ENCODE measurements at places on chromosomes 12 and 14. TPM values are rescaled to one million over a fixed set of nuclear protein-coding genes. Genes with fewer than 3 reads are reported as not detected.

DNA sequence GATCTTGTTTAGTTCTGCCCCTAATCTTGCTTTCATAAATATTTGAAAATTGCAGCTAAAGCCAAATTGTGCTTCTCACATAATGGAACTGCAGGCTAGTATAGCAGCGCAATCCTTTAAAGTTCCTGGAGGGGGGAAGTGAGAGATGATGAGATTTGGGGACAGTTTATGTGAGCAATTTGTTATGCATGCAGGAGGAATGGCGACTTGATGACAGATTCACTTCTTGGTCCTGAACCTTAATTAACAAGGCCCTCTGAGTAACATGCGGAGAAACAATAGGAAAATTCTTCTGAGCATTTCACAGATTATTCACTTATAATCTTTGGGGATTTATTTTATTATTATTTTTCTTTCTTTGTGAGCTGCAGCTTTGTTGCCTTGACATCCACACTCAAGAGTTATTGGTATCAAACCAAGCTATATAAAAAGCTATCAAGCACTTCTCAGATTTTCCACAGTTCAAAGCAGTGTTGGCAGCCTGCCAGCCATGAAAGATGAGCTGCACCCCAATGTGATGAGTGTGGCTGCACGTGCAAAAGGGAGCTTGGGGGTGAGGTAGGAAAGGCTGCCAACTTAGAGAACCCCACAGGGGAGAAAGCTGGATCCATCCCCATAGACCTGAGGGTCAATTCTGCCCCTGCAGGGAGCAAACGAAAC, 1662.2 kb upstream of the FLRT2 start:
- DNase-seq: peak; percentile 83

DNA sequence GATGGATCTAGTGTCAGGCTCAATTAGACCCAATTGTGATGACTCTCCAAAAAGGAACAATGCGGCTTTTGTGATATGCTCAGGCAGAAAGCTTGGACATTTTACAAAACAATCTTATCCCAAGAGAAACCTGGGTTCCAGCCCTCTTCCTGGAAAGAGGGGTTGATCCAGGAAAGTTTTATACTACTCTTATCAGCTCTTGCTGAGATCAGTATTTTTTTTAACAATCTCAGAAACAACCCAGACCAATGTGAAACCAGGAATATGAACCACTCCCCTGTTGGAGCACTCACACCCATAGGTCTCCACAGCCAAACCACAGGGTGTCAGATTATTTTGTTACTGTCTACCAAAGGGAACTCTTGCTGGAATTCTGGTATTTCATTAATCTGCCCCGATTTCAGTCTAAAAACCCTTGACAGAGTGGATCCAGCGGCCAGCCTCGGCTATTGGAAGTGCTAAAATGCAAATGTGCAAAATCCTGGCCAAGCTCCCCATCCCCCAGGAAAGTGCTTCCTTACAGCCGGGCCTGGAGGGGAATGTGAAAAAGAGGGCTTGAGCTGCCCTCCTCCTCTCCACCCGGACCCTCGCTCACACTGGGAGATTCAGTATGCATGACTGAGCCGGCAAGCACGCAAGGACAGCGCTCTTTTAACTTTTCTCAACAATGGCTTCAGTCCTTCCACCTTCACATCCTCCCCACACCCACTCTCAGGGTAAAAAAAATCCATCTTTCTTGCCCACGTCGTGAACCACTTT, 4.0 kb downstream of the FBXL14 start:
- peak; percentile 69 for DNase-seq

CIDEB gene
- total RNA-seq: 13.4 TPM

COCH gene
- 6.3 TPM for total RNA-seq

DNA sequence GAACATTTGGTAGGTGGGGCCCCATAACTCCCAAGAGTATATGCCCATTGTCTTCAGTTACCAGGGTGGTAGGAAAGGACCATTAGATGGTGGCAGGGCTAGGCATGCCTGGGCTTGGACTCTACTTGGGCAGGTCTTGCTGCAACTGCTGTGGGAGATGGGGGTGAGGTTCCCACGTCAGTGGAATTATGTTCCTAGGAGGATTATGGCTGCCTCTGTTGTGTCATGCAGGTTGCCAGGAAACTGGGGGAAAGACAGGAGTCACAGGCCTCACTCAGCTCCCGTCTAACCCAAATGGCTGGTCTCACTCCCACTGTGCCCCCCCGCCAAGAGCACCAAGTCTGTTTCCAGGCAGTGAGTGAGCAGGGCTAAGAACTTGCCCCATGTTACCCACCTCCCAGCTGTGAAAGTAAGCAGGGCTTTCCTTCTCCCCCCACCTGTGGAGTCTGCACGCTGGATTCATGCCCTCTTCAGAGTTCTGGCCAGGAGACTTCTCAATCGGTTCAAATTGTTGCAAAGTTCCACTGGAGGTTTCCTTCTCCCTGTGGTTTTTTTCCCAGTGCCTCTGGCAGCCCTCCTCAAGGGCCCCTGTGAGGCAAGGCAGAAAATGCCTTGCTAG, 337.5 kb downstream of the CCDC91 start:
- no peak for DNase-seq

DNA sequence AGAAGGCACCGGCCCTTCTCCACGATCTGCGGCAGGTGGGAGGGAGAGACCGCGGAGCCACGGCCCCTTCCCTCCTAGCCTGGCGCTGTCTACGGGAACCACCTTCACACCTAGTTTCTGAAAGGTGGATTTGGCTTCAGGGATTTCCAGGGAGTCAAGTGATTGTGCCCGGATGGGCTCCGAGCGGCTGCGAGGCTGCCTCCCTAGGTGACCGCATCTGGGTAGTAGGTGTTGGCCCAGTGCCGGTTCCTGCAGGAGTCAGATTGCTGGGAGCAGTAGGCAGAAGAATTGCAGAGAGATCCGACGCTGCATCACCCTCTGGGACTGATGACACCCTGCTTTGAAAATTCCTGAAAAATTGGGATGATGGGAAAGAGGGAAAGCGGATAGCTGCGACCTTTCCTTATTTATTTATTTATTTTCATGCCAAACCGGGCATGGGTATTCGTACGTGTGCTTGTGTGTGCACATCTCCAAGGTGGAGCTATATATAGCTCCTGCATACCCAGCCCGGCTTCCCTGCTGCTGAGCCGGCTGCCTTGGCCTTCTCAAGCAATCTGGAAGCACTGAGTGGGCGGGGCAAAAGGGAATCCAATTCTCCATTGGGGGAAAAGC, 1.1 kb downstream of the CNTN1 start:
- peak; percentile 71 for DNase-seq

GRCh38 chr14:31926652-31927347, 150.3 kb upstream of the ARHGAP5 start:
- peak; percentile 37 for DNase-seq

- DNase-seq: no peak
Observed at GRCh38 chr12:94309373-94309772, 150.3 kb downstream of the CEP83 start.

- DNase-seq: no peak
Observed at GRCh38 chr14:65170318-65170717, 68.0 kb upstream of the MAX start.

DNA sequence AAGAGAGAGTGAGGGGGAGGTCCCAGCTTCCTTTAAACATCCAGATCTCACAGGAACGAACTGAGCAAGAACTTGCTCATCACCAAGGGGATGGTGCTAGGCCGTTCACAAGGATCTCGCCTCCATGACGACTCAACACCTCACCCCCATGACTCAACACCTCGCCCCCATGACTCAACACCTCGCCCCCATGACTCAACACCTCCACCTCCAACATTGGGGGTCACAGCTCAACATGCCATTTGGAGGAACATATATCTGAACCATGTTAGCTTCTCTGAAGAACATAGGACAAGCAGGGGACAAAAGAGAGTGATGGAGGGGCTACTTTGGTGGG, 66.0 kb upstream of the LHX5 start:
- DNase-seq: no peak

- DNase-seq: no peak
Observed at GRCh38 chr12:82609234-82609914, 77.3 kb upstream of the TMTC2 start.

DIP2B gene
- 15.6 TPM for total RNA-seq

DNA sequence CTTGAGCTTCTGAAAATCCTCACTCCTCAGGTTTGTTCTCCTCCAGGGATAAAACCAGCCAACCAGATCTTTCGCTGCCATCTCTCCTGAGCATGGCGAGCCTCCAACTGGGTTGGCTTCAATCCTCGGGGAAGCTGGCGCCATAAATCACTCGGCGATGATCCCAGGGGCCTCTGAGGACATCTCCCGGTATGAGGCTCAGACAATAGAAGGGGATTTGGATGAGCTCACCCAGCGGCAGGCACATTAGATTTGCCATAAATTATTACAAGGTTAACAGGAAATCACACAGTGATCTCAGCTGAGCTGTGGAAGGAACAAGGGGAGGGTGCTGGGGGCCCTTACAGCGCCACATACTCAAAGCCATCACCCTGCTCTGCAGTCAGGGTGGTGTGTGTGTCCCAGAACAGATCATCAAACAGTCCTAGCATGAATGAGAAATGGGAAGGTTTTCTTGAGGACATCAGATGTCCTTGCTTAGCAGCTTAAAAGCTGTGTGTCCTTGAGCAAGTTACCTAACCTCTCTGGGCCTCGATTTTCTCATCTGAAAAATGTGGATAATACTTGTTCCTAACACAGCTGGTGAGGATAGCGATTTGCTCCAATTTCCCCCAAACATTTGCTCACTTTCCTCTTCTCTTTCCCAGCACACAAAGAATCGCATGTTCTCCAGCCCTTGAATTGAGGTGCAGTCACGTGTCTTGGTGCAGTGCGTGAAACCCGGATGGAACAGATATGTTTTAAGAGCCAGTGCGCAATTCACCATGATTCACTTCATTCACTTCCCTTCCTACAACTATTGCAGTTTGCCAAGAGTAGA, 142.8 kb downstream of the SCARB1 start:
- DNase-seq: peak; percentile 75

RNU4-1 gene
- total RNA-seq: 636 TPM

- no peak for DNase-seq
Observed at GRCh38 chr14:31408421-31408820, 11.9 kb downstream of the HEATR5A start.

DNA sequence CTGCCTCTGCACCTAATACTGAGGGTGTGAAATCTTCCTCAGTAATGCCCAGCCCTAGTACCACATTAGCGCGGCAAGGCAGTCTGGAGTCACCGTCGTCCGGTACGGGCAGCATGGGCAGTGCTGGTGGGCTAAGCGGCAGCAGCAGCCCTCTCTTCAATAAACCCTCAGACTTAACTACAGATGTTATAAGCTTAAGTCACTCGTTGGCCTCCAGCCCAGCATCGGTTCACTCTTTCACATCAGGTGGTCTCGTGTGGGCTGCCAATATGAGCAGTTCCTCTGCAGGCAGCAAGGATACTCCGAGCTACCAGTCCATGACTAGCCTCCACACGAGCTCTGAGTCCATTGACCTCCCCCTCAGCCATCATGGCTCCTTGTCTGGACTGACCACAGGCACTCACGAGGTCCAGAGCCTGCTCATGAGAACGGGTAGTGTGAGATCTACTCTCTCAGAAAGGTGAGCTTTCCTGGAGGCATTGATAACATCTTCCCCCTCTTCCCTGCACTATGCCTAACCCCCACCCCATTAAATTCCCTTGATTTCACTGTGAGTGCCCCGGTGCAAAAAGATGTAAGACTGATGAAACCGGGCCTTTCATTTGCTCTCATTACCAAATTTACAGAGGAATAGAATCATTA, 291.4 kb downstream of the NAV3 start:
- peak; percentile 39 for DNase-seq

DNA sequence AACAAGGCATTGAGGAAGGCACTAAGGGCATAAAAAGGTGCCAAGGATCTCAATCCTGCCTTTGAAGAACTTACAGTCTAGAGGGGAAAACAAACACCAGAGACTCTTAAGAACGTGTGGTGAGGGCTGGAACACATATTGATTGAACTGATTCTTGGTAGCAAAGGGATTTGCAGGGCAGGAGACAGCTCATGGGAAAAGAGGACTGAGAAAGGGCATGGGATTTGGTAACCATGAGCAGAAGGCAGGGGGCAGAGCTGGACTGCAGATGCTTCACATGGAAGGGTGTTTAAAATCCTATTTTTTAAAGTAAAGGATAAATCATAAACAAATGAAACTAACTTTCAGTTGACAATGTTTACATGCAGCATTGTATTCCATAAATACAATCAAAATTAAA, 203.1 kb downstream of the ITPR2 start:
- DNase-seq: no peak

TGFB3 gene
- total RNA-seq: 109 TPM

TM9SF1 gene
- total RNA-seq: 29.6 TPM

CCND2 gene
- 152 TPM for total RNA-seq

P2RX7 gene
- 1.6 TPM for total RNA-seq

CATSPERB gene
- total RNA-seq: 0.80 TPM

- DNase-seq: no peak
Observed at GRCh38 chr12:19855851-19856250, 416.6 kb downstream of the AEBP2 start.

TBC1D30 gene
- 0.98 TPM for total RNA-seq

GRCh38 chr14:52258783-52259182, 8.7 kb upstream of the PTGDR start:
- no peak for DNase-seq

DNA sequence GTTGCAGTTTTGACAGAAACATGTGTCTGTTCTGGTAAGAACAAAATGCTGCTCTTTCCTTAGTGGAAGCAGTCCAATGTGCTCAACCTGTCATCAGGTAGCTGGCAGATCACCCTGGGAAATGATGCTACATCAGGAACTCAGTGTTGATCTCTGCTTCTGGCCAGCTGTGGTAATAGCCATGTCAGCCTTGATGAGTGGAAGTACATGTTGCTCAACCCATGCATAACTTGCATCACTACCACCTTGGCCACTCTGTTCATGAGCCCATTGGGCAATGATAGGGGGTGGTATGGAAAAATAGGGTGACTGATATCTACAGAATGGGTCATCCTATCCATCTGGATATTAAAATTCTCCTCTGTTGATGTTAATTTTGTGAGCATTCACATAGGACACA, 411.0 kb downstream of the C12orf50 start:
- no peak for DNase-seq

DNA sequence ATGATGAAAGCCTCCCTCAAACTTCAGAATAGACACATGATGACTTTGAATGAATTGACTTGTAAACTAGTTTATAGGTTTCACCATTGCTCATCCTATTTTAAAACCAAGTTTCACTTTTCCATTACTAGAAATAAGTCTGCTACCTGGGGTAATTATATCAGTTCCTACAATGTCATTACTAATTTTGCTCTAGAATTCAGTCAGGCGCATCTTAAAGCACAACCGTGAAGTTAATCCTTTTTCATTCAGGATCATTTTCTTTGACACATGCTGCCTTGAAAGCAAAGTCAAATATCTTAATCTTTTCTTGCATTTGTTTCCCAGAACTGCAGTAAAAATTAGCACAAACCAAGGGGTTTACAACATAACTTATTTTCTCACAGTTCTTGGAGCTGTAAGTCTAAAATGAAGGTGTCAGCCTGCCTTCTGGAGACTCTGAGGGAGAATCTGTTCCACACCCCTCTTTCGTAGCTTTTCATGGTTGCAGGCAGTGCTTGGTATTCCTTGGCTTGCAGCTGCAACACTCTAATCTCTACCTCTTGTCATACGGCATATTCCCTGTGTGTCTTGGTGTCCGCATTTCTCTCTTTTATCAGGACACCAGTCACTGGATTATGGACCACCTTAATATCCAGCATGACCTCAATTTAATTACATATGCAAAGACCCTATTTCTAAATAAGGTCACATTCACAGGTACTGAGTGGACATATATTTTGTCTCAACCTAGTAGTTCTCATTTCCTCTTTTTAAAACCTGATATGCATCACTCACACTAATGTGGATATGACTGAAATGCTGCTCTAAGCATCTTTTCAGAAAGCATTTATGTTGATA, 114.3 kb upstream of the PDZRN4 start:
- DNase-seq: no peak

GRCh38 chr12:103769240-103769945, 71.6 kb downstream of the NT5DC3 start:
- DNase-seq: peak; percentile 5

All from muscle of leg (tissue), 16 donors.